ENCODE measurements at places on chromosomes 11 and 22.

- ATAC-seq: no peak
Measured at GRCh38 chr11:123408619-123409455, 21.2 kb upstream of the GRAMD1B start.

GRCh38 chr22:40522141-40522540, 114.4 kb downstream of the MRTFA start:
- no peak for ATAC-seq

GRCh38 chr11:1281326-1281973, 28.0 kb downstream of the TOLLIP start:
- no peak for ATAC-seq

GRCh38 chr11:2531277-2531986, 86.6 kb downstream of the KCNQ1 start:
- ATAC-seq: peak; percentile 43

DNA sequence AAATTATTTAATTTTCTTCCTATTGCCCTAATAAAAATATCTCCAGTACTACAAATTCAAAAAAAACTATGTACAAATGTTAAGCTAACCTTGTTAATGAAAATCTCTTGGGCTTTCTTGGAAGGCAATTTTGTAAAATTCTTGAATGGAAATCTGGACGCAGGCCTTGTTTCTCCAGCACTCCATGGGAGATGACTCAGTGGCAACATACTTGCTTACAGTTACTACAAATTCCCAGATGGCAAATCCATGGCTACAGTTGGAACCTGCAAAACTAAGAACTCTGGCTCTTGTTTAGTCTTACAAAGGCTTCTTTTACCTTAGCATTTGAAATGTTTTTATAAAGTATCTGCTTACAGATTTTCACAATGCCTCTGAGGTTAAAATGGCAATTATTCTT, 725.2 kb downstream of the DLG2 start:
- ATAC-seq: no peak

DNA sequence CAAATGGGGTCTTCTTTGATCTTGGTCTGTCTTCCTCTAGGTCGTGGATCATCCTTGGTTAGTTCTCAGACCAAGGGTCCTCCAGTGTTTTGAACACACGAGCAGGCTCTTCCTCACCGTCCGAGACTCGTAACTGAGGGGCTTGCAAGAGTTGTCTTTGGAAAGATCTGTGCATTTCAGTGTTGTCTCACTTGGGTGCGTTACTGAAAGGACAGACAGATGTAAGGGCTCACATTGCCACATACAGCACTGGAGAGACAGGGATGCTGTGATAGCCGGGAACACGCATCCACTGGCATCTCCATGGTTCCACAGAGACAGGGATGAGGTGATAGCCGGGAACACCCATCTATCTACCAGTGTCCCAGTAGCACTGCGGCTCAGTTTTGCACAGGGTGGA, 15.7 kb downstream of the GLB1L2 start:
- ATAC-seq: no peak

- ATAC-seq: peak; percentile 7
Measured at GRCh38 chr11:1773131-1773993, 9.6 kb upstream of the CTSD start.

DNA sequence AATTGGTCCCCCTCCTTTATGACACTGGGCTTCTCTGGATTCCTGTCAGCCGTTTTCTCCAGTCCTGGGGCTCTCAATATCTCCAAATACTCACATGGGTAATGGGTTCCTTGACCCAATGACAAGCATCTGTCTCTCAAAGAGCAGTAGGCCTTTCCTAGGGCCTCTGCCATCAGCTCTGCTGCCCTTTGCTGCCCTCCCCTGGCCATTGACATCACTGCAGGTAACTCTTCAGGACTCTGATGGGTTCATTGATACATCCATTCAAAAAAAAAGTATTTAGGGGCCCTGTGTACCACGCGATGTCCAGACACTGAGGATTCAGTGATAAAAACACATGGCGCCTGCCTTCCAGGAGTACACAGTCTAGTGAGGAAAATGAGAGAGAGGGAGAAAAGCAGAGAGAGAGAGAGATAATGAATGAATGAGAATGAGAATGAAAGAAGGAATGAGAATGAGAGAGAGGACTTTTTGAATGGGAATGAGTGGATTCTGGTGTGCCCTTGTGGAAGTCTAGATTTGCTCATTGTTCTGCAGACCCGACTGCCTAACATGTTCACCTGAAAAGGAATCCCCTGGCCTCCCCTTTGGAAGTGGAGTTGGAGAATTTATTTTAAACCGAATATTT, 42.6 kb upstream of the OLFML1 start:
- peak; percentile 79 for ATAC-seq

DNA sequence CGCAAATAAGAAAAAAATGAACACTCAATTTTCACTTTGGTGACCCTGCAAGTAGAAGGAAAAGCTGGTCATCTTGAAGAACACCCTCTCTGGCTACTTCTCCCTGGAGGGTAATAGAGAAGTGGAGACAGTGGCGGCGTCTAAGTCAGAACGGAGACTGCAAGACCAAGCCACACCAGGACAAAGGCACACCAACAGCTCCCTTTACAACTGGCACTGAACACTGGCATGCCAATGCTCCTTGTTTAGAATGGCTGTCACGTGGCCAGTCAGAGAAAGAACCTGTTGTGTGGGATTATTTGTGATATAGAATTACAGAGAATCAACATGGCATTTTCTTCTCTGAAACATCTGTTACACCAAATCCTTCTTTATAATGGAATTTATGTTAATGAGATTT, 61.3 kb upstream of the YPEL1 start:
- no peak for ATAC-seq

- ATAC-seq: peak; percentile 81
Measured at GRCh38 chr11:111378861-111379601, at the start of gene POU2AF1. TSS of gene POU2AF1 (minus strand) at chr11:111379275. CDS start at chr11:111379177, 98 bp downstream.

DNA sequence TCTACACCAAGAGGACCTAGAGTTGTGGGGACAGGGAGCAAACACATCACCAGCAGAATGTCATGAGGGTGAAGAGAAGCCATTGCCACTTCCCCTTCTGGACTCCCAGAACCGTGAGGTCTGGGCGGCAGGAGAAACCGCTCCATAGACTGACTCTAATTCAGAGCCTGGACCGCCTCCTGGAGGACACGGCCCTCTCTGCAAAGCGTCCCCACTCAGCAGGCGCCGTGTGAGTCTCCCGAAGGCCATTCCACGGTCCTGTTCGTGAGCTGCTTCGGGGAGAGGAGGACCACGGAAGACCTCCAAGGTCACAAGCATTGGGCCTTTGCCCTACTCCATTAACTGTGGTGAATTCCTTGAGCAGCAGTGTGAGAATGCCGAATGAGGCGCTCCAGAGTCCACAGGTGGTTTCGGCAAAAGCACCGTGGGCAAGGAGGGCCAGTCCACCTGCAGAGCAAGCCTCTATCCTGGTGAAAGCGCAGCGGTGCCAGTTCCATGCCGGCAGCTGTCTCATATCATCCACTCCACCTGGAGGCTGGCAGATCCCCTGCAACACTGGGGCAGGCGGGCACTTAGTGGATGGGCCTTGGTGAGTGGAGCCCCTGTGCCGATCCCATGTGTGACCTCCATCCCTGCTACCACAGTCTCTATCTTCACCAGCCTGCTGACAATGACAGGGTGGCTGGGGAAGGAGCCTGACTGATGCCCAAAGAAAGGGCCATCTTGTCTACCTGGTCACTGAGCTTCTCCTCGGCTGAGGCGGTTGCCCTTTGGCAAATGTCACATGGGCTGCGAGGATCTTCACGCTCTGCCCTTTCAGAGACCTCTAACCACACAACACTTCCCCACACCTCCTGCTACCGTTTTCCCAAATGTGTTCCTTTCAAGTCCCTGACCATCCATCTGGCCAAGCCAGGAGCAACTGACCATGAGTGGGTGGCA, 7.5 kb downstream of the C11orf21 start:
- ATAC-seq: no peak

GRCh38 chr22:21981874-21982273, 713 bp downstream of the TOP3B start:
- no peak for ATAC-seq

DNA sequence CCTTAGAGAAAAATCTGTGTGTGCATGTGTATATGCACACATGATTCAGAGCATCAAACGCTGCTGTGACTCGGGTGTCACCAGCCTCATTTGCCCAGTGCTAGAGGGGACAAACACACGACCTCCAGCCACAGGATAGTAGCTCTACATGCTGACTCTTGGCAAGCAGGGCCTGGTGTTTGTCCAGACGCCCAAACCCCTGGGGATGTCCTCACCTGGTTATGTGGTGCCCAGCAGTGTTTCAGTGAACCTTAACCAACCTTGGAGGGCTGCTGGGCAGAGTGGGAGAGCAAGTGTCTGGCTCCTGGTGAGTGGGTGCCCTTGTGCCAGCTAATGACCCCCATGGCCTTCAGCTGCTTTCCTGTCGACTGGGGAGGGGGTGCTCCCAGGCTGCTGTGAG, 26.7 kb downstream of the IGLL1 start:
- ATAC-seq: no peak

DNA sequence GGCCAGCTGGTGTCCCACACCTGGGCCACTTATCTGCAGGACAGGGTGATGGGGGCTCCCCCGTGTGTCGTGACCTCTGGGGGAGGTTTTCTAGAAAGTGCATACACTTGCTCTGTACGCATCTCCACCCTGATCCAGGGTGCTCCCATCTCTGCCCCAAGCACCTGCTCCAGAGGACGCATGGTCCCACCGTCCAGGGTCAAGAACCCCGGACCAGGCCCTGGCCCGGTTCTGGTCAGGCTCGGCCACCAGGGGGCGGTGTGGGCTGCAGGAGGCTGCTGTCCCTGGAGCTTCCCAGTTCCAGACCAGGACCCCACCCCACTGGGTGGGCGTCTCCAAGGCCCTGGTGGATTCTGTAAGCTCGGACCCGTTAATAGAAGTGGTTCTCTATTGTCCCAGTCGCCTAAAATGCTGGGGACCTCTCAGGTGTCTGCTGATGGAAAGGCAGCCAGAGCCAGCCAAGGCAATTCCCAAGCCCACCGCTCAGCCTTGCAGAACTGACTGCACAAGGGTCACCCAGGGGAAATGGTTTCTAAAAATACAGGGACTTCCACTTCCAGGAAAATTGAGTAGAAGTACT, 34.7 kb upstream of the SEPTIN5 start:
- ATAC-seq: peak; percentile 67

DNA sequence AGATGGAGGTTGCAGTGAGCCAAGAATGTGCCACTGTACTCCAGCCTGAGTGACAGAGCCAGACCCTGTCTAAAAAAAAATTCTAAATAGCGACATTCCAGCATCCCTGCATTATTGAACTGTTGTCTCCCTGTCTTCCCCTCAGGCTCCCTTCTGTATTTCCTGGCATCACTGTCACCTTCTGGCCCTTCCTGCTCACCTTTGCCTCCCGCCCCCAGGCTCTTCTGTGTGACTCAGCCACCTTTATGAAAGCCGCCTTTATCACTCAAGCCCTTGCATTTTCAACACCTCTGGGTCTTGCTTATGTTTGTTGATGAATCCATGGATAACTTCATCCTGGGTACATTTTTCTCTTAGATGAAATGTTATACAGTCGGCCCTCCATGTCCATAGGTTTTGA, 21.1 kb downstream of the UBASH3B start:
- ATAC-seq: no peak

DNA sequence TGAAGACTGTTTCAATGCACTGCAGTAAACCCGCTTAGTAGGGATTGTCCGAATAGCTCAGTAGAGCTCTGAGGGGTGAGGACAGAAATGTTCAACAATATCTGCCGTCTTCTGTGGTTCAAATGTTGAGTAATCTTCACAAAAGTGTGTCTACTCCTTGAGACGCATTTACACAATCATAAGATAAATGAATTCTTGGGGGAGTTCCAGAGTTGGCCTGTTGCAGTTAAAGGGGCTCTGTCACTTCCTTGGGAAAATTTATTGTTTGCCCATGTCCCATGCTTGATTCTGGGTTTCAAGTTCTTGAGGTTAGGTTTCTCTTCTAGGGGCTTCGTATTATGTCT, 614 bp downstream of the ANO3 start:
- ATAC-seq: no peak

DNA sequence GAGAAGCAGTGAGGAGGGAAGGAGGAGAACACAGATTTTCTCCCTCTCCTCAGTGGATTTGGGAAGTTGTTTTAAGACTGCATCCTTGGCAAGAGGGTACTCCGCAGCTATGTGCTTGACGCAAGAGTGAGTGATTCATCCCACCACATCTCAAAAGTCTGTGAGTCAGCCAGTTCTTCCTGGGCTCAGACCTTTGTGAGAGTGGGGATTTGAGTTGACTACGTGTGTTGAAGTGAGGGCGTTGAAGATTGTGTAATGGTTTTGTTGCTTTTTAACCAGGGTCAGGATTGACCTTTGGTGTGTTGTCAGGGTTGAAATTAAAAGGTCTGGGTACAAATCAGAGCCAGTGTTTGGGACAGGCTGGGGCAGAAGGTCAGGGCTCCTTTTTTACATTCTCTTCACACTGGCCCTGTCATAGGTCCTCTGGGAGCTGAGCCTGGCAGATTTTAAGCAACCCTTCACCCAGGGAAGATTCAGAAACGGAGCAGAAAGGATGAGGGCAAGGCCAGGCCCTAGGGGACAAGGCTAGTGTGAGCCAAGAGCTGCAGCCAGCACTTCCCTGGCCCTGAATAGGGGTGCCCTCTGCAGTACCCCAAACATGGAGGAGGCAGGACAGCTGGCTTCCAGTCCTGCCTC, 4.2 kb upstream of the C11orf86 start:
- ATAC-seq: peak; percentile 93

DNA sequence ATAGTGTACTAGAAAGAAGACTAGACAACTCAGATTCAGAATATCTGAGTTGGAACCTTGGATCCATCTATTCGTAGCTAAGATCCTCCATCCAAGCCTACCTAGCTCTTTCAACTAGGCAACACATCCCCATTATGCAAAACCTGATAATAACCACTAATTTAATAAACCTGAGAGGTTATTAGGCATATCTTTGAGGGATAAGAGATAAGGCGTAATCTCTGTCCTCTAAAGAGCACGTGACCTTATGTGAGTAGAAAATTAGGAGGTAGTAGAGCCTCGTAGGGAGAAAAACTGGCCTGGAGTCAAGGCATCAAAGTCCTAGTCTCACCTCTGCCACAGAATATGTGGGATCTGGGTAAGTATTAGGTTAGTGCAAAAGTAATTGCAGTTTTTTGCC, 87.8 kb downstream of the FAM168A start:
- no peak for ATAC-seq

GRCh38 chr11:64472593-64473455, 113.9 kb downstream of the RPS6KA4 start:
- no peak for ATAC-seq

DNA sequence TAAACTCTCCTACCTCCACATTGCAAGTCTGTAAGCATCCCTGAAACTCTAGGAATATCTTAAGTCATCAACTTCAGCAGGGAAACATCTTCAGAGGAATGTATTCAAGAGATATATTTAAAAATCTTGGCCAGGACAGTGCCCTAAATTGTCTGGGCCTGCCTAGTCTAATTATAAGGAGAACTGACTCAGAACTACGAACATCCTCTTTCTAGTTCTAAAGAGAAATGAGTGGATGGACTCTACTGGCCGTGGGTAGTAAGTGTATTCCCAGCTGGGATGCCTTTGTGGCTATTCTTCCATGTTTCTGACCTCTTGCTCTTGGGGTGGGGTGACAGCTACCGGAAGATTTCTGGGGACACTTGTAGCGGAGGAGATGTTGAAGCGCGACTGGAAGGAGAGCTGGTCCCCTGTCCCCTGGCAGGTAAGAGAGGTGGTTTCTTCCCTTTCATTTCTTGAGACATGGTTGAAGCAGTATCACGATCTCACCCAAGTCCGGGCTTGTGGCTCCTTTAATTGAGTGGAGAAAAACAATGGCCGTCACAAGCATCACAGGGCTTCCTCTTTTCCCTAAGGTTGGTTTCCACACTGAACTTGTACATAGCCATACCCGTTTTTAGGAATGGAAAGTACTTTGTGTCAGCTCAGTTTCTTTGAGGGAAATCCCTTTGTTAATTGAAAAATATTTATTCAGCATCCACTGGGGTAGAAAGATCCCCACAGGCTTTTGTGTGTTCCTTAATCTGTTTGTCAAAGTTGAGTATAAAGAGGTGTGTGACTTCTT, 97.7 kb upstream of the SORL1-AS1 start:
- ATAC-seq: peak; percentile 65

Data from esophagus mucosa (tissue), 1 donor.